Cerebellar nuclear complex (tissue), 1 donor: ENCODE measurements at places on chromosomes 4 and X.

DNA sequence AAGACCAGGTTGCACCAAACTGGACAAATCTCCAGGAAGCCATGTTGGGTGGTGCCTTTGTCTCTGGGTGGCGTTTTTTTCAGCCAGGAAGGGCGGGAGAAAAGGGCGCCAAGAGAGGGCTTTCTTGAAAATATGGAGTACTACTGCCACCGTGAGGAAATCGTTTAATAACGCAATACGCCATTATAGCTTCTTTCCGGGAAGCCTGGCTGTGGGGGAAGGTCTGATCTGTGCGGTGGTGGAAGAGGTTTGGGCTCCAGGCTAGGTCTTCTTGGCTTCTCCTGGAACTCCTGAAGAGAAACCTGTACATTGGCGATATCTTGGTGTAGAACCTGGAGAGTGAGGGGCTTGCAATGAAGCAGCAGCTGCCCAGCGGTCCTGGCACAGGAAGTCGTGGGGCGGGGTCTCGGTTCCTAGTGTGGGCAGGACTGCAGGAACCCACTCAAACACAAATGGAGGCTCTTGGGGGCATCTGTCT lies 202.7 kb downstream of the OR13H1 start:
- peak; percentile 12 for DNase-seq

- no peak for DNase-seq
These were observed 87.9 kb downstream of the ATP10D start for GRCh38 chr4:47572981-47573380.

DNA sequence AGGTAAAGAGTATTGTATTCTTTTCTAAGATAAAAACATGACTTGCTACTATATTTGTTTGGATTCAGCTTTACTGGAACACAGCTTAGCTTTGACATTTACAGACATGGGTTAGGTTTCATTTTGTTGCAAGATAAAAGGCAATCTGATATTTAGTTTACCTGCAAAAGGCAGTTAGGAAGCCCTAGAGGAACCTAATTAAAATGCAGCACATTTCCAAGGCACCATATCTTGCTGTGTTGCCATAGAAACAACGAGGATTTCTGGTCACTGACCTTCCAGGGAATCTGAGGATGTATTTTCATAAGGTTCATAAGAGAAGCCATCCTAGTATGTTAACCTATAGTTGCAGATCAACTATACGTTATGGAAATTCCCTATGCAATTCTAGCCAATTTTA lies 116.0 kb downstream of the SNCA start:
- no peak for DNase-seq

DNA sequence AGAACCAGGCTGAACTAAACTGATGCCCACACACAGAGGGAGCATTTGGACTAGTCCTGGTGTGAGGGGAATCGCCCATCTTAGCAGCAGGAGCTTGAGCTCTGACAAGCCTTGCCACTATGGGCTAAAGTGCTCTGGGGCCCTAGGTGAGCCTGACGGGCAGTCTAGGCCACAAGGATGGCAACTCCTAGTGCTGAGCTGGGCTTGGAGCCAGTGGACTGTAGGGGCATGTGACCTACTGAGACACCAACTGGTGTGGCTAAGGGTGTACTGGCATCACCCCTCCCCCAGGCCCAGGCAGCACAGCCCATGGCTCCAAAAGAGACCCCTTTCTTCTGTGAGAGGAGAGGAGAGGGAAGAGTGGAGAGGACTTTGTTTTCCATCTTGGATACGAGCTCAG lies 14.5 kb downstream of the CENPU start:
- no peak for DNase-seq

DNA sequence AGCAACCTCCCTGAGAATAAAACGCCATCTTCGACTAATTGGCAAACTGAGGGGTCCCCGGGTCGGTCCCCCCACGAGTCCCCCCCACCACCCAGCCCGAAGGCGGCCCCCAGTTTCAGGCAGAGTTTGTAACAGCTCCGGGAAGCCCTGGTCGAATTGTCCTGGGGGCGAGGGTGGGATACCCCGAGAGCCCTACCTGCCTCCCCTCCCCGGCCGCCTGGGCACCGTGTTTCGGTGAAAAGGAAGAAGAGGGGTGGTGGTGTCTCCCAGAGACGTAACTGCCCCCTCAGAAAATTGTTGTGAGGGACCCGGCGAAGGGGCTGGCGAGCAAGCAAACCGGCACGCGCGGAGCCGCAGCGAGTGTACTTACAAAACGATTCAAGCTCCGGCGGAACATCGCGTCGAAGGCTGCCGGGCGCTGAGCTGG lies 1.2 kb downstream of the ATP11C start:
- no peak for DNase-seq

- DNase-seq: no peak
These were observed 258.1 kb upstream of the NEIL3 start for GRCh38 chr4:177051473-177052060.

- no peak for DNase-seq
These were observed 1250.6 kb downstream of the ADGRL3 start for GRCh38 chr4:62450740-62451139.

GRCh38 chr4:142036795-142037583 lies 400.6 kb downstream of the IL15 start:
- no peak for DNase-seq

GRCh38 chr4:13329963-13330362 lies 154.2 kb downstream of the RAB28 start:
- no peak for DNase-seq

- no peak for DNase-seq
These were observed 6.5 kb downstream of the SMIM9 start for GRCh38 chrX:154828016-154828408.

- no peak for DNase-seq
These were observed at the start of gene IL2RG for GRCh38 chrX:71111141-71111843. Gene IL2RG, minus strand, starts transcription at chrX:71111577. Its CDS starts 38 bp downstream, at chrX:71111539.

GRCh38 chrX:45623266-45623665 lies 422.6 kb upstream of the DIPK2B start:
- no peak for DNase-seq

DNA sequence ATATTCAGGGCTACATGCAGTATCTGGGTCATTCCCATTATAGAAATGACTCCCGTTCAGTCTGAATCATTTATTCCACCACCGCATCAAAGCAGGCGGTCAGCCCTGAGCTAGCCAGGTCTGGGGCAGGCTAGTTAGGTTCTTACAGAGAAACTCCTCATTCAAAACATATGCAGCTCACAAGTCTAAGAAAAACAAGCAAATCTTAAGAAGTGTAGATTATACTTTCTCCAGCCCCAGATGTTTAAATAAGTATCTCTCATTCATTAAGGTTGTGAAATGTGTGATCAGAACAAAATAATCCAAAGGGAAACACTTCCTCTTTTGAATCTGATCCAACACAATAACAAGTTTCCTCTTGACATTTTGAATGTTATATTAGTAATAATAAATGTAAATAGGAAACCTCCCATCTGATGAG lies 441.9 kb downstream of the INPP4B start:
- DNase-seq: no peak

DNA sequence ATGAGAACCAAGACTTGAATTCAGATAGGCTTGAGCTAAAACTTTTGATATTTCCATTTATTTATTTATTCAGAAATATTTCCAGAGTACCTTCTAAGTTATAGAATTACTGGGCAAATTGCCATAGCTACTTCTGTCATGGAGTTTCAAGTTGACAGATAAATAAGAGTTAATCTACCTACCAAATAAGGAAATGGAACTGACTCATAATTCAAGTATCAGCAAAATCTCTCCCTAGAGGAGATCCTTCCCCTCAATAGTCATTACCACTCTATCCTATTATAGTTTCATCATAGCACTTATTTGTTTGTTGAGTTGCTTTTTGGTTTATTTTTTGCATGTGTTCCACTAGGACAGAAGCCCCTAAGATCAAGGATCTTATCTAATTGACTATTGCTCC lies 48.8 kb upstream of the CCSER1 start:
- no peak for DNase-seq

- DNase-seq: no peak
These were observed 327.1 kb downstream of the PTTG2 start for GRCh38 chr4:38287101-38287851.

- no peak for DNase-seq
These were observed 11.1 kb downstream of the ARSH start for GRCh38 chrX:3017492-3017891.

- no peak for DNase-seq
These were observed 16.6 kb downstream of the AP1S2 start for GRCh38 chrX:15838017-15838416.

- DNase-seq: no peak
These were observed 228.5 kb downstream of the PTTG2 start for GRCh38 chr4:38188631-38189101.

DNA sequence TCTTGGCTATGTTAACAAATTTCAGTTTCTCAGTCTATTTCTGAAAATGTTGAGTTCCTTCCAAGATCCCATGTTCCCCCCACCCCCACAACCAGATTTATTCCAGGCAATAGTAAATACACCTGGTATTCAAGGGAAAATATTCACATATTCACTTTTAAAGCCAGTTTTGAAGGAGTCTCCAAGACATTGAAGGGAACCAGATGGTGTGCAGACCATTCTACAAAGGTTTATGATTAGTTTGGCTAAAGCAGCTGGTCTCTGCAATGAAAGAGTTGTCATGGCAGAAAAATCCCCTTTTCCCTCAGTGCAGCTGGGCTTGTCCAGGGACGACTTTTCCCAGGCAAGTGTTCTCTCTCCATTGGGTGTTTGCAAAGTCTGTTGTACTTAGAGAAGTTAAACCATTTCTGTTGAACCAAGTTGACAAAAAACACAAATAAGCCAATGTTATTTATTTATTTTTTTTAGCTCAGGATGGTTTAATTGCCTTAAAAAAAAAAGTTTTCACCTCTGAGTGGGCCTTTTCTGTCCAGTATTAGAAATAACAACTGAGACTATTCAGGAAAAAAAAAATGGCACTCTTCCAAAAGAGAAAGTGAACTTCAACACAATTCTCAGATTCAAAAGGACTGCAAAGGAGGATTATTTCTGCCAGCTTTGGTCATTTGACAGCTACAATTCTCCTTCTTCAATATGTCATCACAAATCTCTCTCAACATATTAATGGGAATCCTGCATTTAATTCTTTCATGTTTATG lies 410.6 kb downstream of the IL1RAPL1 start:
- DNase-seq: no peak

GRCh38 chrX:67563469-67564448 lies 19.9 kb downstream of the AR start:
- no peak for DNase-seq

DNA sequence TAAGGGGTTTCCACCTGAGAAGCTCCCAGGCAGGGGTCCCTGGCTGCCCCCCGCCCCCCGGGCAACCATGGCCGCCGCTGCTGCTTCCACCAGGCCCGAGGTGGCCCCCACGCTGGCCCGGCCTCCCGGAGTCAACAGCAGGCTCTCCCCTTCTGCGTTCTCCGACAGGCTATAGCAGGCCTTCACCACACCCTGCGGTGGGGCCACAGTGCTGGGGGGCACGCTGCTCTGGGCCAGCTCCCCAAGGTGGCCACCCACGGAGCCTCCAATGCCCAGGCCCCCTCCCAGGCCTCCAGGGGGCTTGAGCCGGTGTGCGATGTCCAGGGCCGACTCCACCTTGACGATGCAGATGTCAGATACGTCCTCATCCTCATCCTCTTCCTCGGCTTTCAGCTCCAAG lies 72.5 kb downstream of the UBE2K start:
- DNase-seq: no peak

- no peak for DNase-seq
These were observed 108.3 kb upstream of the DIAPH2 start for GRCh38 chrX:96576368-96576767.

DNA sequence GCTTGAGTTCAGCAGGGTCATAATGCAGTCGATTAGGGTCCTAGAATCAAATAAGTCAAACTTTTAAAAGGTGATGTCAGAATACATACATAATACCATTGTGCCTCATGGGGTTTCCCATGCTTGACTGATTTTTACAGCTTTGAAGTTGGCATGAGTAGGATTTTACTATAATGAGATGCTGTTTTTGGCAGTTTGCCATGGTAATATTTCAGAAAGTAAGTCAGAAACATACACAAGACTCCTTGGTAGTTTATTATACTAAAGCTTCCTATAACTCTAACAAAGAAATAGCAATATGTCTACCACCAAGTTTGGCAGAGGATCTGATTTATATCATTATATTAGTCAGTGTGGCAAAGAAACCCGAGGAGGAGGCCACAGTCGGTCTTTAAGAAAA lies 45.2 kb downstream of the PHKA2 start:
- no peak for DNase-seq
